ENCODE measurements at places on chromosomes 12 and 14. TPM values are rescaled to one million over a fixed set of nuclear protein-coding genes. Genes with fewer than 3 reads are reported as not detected.

CCER1 gene
- not detected for polyA plus RNA-seq

- no peak for DNase-seq
Measured at GRCh38 chr14:65792208-65792905, 379.8 kb downstream of the FUT8 start.

DNA sequence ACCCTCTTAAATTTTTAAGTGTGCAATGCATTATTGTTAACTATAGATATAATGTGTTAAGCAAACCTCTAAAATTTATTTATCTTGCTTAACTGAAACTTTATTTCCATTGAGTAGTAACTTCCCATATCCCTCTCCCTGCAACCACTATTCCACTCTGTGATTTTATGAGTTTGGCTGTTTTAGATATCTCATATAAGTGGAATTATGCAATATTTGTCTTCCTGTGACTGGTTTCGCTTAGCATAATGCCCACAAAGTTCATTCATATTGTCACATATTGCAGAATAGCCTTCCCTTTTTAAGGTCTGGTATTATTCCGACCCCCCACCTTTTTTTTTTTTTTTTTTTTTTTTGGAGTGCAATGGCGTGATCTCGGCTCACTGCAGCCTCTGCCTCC is 247.6 kb downstream of the EMP1 start:
- DNase-seq, result no peak

- no peak for DNase-seq
Measured at GRCh38 chr12:43357141-43357540, 194.9 kb downstream of the ADAMTS20 start.

DNA sequence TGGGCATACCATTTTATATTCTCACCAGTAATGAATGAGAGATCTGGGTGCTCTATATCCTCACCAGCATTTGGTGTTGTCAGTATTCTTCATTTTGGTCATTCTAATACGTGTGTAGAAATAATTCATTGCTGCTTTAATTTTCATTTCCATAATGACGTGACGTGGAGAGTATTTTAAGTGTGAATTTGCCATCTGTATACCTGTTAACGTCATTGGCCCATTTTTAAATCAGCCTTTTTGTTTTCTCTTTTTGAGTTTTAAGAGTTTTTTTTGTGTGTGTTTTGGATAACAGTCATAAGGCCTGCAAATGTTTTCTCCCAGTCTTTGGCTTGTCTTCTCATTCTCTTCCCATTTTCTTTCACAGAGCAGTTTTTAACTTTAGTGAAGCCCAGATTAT is 74.4 kb upstream of the SYT1 start:
- no peak for DNase-seq

- DNase-seq, result no peak
Measured at GRCh38 chr14:75310295-75311111, 31.9 kb downstream of the FOS start.

DNA sequence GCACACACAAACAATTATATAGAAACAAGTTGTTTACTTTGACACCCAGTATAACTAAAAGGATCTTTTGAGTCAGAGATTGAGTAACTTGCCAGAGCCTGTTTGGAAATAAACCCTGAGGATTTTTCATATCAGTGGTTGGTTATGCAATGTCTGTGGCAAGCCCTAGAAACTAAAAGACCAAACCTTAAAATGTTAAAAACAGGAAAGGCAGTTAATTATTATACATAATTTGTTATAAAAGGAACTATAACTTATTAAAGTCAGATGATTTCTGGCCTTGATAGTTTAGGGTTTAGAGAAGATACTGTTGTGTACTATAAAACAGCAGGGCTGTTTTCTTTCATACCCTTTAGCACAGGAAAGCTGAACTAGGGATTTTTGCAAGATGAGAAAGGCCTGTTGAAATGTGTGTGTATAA is 44.1 kb downstream of the PSEN1 start:
- DNase-seq, result no peak

GRCh38 chr12:92469837-92470236 is 233.0 kb upstream of the PLEKHG7 start:
- DNase-seq, result no peak

GRCh38 chr12:45703942-45704341 is 25.6 kb upstream of the ARID2 start:
- no peak for DNase-seq

DNA sequence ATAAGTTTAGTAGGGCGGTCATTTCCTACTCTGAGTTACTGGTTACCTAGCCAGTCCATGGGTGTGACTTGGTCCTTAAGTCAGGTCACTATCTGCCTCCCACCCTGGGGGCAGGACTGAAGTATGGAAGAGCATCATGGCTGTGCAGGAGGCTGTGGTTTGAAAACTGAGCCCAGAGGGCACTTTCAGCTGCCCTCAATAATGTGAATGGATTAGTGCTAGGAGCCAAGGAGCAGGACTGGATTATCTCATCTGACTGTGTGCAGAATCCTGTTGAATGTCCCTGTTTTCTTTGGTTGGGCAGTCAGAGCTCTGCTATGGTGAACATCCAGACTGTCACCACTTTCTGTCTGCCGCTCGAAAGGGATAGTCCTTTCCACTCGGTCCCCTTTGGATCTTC is 1.6 kb downstream of the ATXN7L3B start:
- no peak for DNase-seq

LIN7A gene
- 0.35 TPM for polyA plus RNA-seq

GRCh38 chr14:49951229-49951607 is 58.3 kb downstream of the ARF6 start:
- no peak for DNase-seq

- DNase-seq, result no peak
Measured at GRCh38 chr12:23060161-23060560, 435.2 kb downstream of the ETNK1 start.

GRCh38 chr12:45435945-45436710 is 220.2 kb downstream of the ANO6 start:
- no peak for DNase-seq

DNA sequence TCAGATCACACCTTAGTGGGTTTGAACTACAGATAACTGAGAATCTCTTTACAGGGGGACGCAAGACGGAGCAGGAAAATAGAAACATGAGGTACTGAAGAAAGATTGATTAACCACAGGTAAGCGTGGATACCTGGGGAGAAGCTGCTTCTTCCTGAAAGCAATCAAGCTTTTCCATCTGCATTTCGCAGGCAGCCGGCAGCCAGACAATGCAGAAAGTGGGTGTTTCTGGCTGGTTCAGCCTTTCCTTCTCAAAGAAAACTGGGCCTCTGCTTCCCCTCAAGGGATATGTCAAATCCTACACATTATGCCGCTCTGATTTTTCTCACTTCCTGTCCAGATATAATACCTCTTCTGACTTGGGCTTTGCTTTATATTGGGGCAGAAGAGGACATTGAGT is 39.1 kb upstream of the PPFIA2 start:
- no peak for DNase-seq

DNA sequence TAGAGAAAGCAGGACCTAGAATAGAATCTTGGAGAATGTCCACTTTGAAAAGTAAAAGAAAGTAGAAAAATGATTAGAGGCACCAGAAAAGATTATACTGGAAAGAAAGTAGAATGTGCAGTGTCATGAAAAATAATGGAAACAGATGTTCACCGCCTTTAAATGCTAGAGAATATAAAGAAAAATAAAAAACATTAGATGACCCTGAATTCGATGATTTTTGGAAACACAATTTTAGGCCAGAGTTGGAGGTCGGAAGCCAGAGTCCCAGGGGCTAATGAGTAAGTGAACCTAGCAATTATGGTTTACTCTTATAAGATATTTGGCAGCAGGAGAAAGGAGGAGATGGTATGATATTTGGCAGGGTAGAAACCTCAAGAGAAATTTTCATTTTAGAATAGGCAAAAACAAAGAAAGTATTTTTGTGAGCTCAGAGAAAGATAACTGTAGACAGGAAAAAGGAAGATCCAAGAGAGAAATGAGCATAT is 37.7 kb downstream of the GYS2 start:
- no peak for DNase-seq

- DNase-seq, result no peak
Measured at GRCh38 chr12:72468505-72468904, 196.3 kb downstream of the TRHDE start.

- no peak for DNase-seq
Measured at GRCh38 chr14:101719045-101719645, 42.4 kb upstream of the PPP2R5C start.

Measured in immature natural killer cell (primary cell).